ENCODE measurements at places on chromosomes 12 and 14. TPM values are rescaled to one million over a fixed set of nuclear protein-coding genes. Genes with fewer than 3 reads are reported as not detected.

DNA sequence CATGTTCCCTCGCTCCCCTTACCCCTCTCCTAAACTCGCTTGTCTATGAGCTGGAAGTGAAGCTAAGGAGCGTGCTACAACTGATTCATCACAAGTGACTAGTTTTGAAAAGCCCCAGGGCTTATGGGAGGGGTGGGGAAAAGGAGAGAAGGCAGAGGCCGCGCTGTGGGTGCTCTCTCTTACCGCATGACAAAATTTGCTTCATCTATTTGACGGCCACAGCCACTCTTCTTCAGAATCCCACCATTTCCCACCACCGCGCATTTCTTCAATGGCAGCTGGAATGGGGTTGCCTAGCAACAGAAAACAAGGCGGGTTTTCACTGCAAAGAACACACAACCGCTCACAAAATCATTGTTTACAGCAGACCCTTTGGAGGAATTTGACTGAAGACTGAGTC, 79.4 kb downstream of the ST8SIA1 start:
- peaks cover 21% of the 10 kb centered on the region for H3K4me1 ChIP-seq
- peak; percentile 79 for DNase-seq
- H3K36me3 ChIP-seq: no peaks in the 10 kb centered on the region
- no peak overlapping the region for H3K4me3 ChIP-seq
- no peaks in the 10 kb centered on the region for H3K27me3 ChIP-seq

Gene SPIC
- not detected for total RNA-seq

DNA sequence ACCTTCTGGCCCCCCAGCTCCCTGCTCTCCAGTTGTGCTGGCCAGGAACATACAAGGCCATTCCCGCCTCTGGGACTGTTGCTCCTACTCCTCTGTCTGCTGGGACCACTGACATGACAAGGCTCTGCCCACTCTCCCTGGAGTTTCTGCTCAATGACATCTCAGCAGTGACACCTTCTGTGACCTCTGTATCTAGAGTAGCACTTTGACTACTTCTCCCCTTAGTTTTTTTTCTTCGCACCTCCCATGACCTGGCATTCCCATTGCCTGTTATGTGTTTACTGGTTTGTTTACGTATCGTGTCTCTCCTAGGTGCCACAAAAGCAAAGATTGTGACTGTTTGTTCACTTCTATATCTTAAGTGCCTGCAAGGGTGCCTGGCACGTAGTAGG, 40.1 kb upstream of the TMEM263 start:
- H3K4me3 ChIP-seq: no peak overlapping the region
- no peak for DNase-seq
- no peak overlapping the region for H3K27ac ChIP-seq
- H3K4me1 ChIP-seq: peaks cover 28% of the 10 kb centered on the region

GRCh38 chr14:97723351-97723750, 926.2 kb downstream of the VRK1 start:
- no peaks in the 10 kb centered on the region for H3K27me3 ChIP-seq
- DNase-seq: no peak
- H3K27ac ChIP-seq: no peak overlapping the region
- H3K4me3 ChIP-seq: no peak overlapping the region

DNA sequence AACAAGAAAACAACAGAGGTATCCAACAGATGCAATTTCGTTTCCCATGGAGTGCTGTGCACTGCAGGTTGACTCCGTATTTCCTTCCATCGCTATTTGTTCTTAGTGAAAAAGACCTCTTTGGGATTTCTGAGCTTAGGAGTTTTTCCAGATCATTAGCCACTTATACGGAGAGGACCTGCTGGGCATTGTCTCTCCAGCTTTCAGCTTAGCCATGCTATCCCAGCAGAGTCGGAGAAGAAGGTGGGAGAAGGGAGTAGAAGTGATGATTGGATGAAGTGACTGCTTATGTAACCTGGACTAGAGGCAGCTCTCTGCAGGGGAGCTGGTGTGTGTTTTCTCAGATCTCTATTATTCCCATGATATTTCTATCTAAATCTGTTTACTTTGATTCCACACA, 737.7 kb downstream of the DIO2 start:
- peak overlapping the region; percentile 29 for H3K4me3 ChIP-seq
- no peaks in the 10 kb centered on the region for H3K36me3 ChIP-seq
- peak; percentile 79 for DNase-seq

DNA sequence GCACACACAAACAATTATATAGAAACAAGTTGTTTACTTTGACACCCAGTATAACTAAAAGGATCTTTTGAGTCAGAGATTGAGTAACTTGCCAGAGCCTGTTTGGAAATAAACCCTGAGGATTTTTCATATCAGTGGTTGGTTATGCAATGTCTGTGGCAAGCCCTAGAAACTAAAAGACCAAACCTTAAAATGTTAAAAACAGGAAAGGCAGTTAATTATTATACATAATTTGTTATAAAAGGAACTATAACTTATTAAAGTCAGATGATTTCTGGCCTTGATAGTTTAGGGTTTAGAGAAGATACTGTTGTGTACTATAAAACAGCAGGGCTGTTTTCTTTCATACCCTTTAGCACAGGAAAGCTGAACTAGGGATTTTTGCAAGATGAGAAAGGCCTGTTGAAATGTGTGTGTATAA, 44.1 kb downstream of the PSEN1 start:
- H3K4me3 ChIP-seq: no peak overlapping the region
- H3K27me3 ChIP-seq: no peaks in the 10 kb centered on the region
- H3K36me3 ChIP-seq: peaks cover 8% of the 10 kb centered on the region
- H3K27ac ChIP-seq: no peak overlapping the region
- H3K4me1 ChIP-seq: no peaks in the 10 kb centered on the region
- no peak for DNase-seq

Gene PMEL
- 301 TPM for total RNA-seq

Data from neural progenitor cell (in vitro differentiated cells).